NB4 (cell line): ENCODE measurements at places on chromosomes 5 and 9.
A peak's percentile ranks its signal among the peaks of the same experiment; 100 is the strongest.

- no peak for DNase-seq
Observed at GRCh38 chr5:87129046-87129445, 138.6 kb upstream of the RASA1 start.

DNA sequence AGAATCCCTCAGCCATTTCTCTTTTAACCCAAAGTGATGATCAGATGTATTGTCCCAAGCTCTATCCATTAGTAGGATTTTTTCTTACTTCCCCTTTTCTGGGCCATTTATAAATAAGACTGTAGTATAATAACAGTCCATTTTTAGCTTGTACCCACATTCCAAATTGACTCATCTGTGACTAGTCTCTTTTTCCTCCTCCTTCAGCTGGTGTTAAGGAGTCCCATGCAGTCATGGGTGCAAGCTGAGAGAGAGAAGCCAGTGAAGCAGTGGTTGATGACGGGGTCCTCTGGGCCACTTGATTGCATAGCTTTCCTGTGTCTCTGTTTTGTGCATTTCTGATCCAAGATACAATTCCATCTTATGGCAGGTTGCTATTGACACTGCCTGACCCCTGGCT, 476.0 kb upstream of the CD180 start:
- DNase-seq = no peak

- DNase-seq = peak; percentile 87
Observed at GRCh38 chr5:68464424-68464823, 248.9 kb downstream of the PIK3R1 start.

DNA sequence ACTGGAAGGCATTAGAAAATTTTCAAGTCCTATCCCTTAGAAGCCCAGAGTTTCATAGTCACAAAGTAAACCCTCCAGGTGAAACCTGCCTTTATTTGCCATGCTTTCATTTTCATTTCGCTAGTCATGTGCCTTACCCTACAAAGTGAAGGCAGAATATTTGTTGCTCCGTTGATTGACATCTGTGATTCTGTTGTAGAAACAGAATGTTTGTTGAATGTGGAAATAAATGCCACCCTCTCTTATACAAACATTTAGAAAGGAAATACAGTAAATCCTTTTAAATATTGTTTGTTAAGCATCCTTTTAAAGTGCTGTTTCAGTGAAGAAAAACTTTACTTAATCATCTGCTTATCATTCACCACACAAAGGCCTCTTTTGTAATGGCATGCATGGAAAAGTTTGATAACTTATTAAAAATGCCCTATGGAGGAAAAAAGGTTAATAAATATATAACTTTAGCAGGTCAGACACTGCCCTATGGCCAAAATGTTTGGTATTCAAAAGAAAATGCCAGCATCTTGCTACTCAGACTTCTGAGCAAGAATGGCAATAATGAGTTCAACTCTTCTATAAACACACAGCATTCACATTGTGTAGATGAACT, 34.3 kb upstream of the CAST start:
- no peak for DNase-seq

GRCh38 chr5:1188464-1188863, 12.9 kb upstream of the SLC6A19 start:
- DNase-seq = no peak

GRCh38 chr9:2788919-2789318, 55.0 kb downstream of the PUM3 start:
- no peak for DNase-seq

GRCh38 chr5:139134906-139135305, 63.3 kb downstream of the SIL1 start:
- no peak for DNase-seq
